ENCODE measurements at places on chromosomes 12 and 14. TPM values are rescaled to one million over a fixed set of nuclear protein-coding genes. Genes with fewer than 3 reads are reported as not detected.
A peak's percentile ranks its signal among the peaks of the same experiment; 100 is the strongest.

The CSRP2 gene
- 41.0 TPM for polyA plus RNA-seq

- no peaks in the 10 kb centered on the region for H3K36me3 ChIP-seq
- no peaks in the 10 kb centered on the region for H3K27me3 ChIP-seq
- H3K4me3 ChIP-seq: no peak overlapping the region
Observed at GRCh38 chr12:51441583-51441982, 17.0 kb downstream of the SLC4A8 start.

DNA sequence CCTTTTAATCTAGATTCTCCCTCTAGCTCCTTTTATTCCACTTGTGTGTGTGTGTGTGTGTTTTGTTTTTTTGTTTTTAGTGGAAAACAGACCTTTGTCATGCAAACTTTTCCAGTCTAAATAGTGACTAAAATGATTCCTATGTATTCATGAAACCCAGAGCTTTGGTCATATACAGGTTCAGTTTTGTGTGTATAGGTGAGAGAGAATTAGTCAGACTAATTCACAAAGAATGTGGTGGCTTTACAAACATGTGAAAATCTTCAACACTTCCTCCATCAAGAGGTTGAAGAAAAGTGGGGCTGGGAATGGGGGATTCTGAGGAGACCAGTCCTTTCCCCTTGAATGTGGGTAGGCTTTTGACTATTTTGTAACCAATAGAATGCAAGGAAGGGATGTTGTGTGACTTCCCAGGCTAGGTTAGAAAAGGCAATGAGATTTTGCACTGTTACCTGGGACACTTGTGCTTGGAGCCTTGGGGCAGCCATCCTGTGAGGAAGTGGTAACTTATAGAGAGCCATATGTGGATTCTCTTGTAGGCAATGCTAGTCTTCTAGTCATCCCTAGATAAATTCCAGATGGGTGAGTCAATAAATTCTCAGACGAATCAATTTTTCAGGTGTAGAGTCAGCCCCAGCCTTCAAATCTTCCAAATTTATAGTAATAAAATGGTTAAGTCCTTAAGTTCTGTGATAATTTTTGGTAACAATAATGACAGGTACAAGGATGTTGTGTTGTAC is 236.1 kb downstream of the CEP128 start:
- no peak for DNase-seq
- H3K36me3 ChIP-seq: no peaks in the 10 kb centered on the region
- no peaks in the 10 kb centered on the region for H3K4me1 ChIP-seq
- H3K27me3 ChIP-seq: no peaks in the 10 kb centered on the region
- no peak overlapping the region for H3K4me3 ChIP-seq

The HOTAIR gene
- polyA plus RNA-seq: not detected

DNA sequence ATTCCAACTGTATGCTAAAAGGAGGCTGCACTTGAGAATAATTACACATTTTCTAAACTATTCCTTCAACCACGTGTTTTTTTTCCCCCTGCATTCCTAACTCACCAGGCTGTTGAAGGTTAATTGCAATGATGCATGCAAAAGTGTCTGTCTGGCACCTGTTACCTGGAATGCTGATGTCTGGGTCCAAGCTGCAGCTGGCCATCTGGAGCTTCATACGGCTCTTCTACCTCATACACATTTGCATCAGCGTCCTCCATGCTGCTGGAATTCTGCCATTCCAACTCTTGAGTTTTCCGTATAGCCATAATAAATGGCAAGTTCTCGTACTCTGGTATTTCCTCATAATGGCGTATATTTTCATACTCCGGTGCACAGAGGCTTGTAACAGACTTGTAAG is 8.6 kb downstream of the FGD6 start:
- H3K27ac ChIP-seq: no peak overlapping the region
- no peaks in the 10 kb centered on the region for H3K36me3 ChIP-seq
- H3K4me1 ChIP-seq: peaks cover 28% of the 10 kb centered on the region
- no peak overlapping the region for H3K4me3 ChIP-seq
- H3K27me3 ChIP-seq: no peaks in the 10 kb centered on the region
- DNase-seq: no peak

The SIX4 gene
- polyA plus RNA-seq: 1.5 TPM

The OR4E2 gene
- not detected for polyA plus RNA-seq

DNA sequence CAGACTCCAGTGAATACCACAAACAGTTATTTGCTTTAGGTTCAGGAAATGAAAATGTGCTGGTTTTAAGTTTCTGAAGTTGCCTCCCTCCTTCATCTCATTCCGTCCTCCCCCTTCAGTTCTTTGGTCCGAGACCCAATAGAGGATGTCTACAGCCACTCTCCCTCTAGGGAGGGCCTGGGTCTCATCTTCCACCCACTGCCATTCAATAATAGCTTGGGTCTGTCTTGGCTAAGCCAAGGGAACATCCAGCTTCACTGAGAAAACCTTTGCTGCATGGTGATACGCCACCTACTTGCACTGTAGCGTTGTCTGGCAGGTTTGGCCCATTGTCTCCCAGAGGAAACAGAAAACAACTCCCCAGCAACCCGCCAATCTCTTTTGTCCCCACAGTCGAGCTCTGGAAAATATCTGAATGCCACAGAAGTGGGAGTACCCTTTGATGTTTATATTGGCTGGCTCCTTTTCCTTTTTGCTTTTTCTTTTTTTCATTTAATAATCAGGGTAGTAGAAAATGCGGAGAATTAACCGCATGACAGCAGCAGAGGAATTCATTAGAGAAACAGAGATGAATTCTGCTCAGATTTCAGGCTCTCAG is 380.1 kb downstream of the RAD51B start:
- H3K36me3 ChIP-seq: no peaks in the 10 kb centered on the region
- peaks cover 41% of the 10 kb centered on the region for H3K4me1 ChIP-seq
- H3K27ac ChIP-seq: peak overlapping the region; percentile 72
- no peaks in the 10 kb centered on the region for H3K27me3 ChIP-seq
- DNase-seq: peak; percentile 50

The TOGARAM1 gene
- polyA plus RNA-seq: 5.5 TPM

GRCh38 chr12:12466157-12466556 is 96.5 kb downstream of the DUSP16 start:
- no peak overlapping the region for H3K4me3 ChIP-seq
- H3K27ac ChIP-seq: no peak overlapping the region
- H3K4me1 ChIP-seq: peaks cover 10% of the 10 kb centered on the region

The GPRC5D gene
- not detected for polyA plus RNA-seq

DNA sequence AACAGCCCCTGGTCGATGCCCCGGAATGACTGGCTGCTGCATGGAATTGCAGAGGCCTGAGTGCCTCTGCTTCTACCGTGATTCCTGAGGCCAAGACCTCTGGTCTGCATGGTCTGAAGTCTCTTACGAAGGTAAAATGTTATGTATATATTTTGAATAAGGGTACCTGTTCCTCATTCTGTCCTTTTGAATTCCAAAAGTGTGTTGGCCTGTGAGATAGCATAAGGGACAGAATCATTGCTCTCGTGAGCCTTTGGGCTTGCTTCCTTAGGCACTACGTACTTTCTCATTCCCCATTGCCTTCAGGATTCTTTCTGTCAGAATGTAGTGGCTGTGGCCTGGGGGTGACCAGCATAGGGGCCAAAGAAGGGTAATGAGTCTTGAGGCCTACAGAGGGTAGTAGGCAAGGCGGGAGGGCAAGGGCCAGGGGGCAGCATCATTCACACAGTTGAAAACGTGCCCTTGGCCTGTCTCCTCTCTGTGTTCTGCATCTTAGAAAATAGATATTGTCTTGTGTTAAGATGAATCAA is 19.5 kb downstream of the TRAF3 start:
- H3K4me1 ChIP-seq: peaks cover 11% of the 10 kb centered on the region
- no peak for DNase-seq
- H3K36me3 ChIP-seq: peaks cover 5% of the 10 kb centered on the region

Data from stomach (tissue), 19 donors.